ENCODE measurements at places on chromosomes 16 and 17.

GRCh38 chr16:75443298-75443697, 10.0 kb upstream of the CFDP1 start:
- DNase-seq: no peak

GRCh38 chr17:55895112-55895759, 144.4 kb downstream of the PCTP start:
- no peak for DNase-seq

DNA sequence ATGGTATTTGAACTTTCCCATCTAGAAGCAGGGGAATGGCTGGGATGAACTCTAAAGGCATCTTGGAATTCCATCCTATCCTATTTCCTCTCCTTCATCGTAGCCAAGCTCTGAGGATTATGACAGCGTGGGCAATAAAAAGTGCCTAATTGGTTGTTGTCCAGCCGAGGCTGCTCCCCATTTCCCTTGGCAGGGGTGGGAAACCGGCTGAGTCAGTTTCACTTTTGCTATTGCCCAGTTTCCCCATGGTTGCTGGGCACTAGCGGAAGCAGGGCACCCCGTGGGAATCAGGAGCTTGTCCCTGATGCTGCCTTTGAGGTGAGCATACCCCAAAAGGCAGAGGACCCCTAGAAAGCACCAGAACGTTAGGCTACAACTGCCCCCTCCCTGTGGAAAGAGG, 13.8 kb upstream of the SP2 start:
- DNase-seq: no peak

GRCh38 chr17:32520737-32521404, 34.1 kb downstream of the CDK5R1 start:
- no peak for DNase-seq

DNA sequence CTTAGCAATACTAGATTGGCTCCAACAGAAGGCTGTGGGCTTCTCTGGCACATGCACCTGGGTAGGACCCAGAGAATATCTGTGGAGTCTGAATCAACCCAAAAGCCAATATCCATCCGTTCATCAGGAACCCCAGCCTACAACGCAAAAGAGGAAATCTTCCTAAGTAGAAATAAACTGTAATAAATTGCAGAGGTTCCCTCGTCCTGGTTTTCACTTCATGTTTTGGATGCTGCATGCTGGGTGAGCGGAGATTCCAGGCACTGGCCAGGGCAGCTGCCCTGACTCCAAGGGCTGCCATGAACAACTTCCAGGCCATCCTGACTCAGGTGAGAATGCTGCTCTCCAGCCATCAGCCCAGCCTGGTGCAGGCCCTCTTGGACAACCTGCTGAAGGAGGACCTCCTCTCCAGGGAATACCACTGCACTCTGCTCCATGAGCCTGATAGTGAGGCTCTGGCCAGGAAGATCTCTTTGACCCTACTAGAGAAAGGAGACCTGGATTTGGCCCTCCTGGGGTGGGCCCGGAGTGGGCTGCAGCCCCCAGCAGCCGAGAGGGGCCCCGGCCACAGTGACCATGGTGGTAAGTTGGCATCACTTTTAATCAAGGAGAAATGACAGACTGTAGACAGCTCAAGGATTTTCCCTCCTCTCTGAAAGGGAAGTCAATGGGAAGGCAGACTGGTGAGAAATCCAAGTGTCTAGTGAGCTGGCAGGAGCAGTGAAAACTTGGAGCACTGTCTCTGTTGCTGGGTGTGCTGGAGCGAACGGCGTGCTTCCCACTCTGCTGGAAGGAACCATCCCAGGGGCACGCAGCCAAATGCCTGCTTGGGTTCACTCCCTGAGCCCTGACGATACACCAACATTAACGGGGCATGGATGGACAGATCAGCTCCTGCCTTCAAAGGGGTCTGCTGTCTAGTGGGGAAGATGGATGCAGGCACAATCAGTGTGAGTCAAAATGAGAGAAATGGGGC, 10.7 kb upstream of the CIITA start:
- no peak for DNase-seq

DNA sequence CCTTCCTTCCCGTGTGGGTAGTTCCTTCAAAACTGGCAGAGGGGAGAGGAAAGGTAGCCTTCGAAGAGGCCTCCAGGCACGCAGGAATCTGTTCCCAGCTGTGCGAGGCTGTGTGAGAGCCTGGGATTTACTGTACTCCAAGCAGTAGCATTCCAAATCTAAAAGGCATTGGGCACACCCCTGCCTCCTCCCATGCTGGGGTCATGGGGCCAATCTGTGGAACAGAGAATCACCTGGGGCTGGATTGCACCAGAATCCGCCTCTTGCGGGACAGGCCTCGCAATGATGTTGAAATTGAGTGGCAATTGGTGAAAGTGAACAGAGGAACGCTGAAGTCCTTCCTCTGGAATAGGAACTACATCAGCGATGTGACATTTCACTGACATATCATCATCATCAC, 72.5 kb upstream of the IRX3 start:
- DNase-seq: no peak

DNA sequence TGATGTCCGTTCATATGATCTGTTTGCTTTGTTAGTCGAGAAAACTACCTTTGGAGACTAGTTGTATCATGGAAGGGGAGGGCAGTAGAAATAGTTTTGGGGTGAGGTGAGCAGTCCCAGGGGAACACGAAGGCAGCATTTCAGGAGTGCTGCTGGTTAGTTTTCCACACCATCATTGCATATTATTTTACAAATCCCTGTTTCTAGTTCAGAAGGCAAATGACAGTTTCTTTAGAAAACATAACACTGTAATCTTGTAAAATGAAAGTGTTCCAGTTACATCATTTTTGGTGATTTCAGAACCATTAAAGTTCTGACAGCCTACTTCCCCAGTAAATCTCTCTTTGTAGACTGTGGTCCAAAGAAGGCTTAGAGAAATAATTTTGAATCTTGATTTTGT, 25.4 kb downstream of the BANP start:
- no peak for DNase-seq

- no peak for DNase-seq
These were observed 148.7 kb upstream of the NOL11 start for GRCh38 chr17:67569015-67569451.

- DNase-seq: no peak
These were observed 33.5 kb downstream of the MGAT5B start for GRCh38 chr17:76901542-76902197.

- no peak for DNase-seq
These were observed 23.5 kb upstream of the RFFL start for GRCh38 chr17:35086931-35087573.

GRCh38 chr17:48597528-48597777, 3.9 kb upstream of the HOXB5 start:
- DNase-seq: no peak

- DNase-seq: no peak
These were observed 4.1 kb upstream of the SLFN5 start for GRCh38 chr17:35238821-35239220.

- no peak for DNase-seq
These were observed 143.3 kb downstream of the PITPNC1 start for GRCh38 chr17:67520252-67520906.

DNA sequence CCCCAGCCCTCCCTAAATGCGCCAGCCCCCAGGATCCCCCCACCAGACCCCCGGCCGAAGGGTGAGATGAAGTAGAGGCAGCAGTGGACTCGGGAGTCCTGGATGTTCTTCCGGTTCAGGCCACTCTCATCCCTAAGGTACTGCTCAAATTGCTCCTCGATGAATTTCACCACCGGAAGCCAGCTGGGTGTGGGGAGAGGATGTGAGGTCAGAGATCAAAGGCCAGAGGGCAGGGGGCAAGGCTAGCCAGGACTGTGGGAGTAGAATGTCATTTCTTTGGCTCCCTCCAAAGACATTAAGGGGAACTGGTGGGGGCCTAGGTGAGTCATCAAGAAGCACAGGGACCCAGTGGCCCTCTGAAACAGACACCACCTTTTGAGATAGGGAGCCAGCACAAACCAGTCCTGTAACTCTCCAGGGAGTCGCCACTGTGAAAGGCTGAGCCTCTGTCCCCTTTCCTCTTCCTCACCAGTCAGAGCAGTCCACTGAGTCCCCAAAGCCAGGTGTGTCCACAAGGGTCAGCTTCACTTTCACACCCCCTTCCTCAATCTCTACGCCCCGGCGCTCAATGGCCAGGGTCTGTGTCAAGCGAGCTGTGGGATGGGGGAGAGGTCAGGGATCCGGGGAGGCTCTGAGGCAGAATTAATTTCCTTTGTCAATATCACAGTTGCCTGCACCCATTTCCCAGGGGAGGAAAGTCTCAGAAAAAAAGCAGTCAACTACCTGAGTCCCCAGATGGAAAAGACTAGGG, 895 bp downstream of the SEPTIN1 start:
- DNase-seq: no peak

DNA sequence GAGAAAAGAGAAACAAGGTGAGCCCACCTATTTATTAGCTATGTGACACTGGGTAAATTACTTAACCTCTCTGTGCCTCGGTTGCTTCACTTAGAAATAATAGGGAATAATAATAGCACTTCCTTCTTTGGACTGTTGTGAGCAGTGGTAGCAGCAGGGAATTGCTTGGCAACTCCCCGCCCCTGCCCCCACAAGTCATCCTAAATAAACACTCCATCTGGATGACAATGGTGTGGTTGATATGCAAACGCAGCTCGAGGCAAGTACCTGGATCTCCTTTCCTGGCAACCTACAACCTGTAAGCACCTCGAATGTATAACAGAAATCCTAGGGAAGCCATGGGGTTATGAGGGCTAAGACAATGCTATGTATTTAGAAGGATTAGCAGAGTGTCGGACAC, 9.1 kb downstream of the TEKT3 start:
- DNase-seq: no peak

DNA sequence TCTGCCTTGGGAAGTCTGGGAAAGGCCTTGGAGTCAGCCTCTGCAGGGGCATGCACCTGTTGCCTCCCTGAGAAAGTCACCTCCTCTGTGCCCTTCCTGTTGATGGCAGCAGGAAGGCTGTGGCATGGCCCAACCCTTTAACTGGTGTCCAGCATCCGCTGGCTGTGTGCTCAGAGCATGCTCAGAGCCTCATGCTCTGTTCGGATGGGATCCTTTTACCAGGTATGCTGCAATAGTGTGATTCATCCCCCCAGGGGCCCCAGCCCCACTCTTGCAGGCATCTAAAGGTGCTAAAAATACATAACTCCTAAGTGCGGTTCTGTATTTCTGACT, 24.9 kb downstream of the KLHL36 start:
- DNase-seq: no peak

- DNase-seq: no peak
These were observed 25.6 kb upstream of the BHLHA9 start for GRCh38 chr17:1244606-1245012.

GRCh38 chr16:11405331-11406176, 60.3 kb downstream of the RMI2 start:
- DNase-seq: peak; percentile 5

DNA sequence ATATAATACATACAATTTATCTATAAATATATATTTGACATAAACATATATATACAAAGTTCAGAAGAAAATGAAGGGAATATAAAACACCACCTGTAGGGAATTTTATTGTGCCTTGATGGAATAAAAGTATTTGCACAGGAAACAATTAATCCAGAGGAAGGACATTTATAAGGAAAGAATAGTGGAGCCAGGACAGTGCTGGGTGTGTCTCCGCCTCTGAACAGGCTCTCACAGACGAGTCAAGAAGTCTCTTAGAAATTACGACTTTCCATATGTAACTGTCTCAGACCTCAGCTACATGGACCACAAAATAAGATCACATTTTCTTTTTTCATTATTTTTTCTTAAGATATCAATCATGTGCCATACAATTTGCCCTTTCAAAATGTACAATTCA, 93.9 kb downstream of the TMEM114 start:
- DNase-seq: no peak

DNA sequence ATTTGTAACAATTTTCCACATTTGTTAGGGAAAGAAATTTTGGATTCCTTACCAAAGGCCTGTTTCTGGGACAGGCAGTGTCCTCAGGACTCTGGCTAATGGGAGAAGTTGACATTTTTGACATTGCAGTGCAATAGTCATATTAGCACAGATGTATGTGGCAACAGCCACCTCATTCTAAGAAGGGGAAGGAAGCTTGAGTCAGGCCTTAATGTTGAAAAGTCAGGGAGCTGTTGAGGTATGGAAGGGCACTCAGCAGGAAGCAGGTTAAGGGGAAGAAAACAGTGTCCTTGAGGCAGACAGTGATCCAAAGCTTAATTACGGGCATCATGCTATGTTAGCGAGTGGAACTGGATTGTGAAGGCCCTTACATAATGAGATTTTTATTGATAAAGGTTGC, 20.9 kb downstream of the AKTIP start:
- DNase-seq: no peak

GRCh38 chr16:2029350-2029749, 2.6 kb downstream of the NHERF2 start:
- DNase-seq: no peak

DNA sequence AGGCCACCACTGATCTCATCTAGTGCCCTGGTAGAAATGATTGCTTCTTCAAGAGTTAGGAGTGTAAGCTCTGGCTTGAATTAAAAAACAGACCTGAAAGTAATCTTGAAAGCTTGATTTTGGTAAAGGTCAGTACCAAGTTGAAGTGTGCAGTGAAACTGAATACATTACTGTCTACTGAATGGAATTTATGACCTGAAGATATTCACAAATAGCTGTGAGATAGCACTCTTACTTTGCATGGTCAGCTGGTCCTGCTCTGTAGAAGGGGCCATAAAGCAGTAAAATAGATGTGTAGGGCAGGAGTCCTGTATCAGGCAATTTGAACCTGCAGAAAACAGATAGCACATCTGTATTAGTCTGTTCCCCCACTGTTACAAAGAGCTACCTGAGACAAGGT, 78.6 kb downstream of the MYH13 start:
- DNase-seq: no peak

GRCh38 chr16:30656388-30656787, 1.8 kb upstream of the FBRS start:
- no peak for DNase-seq

DNA sequence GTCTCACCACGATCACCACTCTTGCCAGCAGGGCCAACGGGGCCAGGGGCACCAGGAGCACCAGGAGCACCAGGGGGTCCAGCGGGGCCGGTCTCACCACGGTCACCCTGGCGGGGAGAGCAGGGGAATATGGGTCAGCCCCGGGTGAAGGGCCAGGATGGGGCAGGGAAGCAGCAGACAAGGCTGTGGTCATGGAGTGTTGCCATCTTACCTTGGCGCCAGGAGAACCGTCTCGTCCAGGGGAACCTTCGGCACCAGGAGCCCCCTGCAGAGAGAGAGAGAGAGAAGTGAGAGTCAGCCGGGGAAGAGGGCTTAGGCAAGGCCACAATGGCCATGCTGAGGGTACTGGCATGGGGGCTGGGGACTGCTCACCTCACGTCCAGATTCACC, 12.9 kb downstream of the COL1A1 start:
- DNase-seq: no peak

GRCh38 chr17:28500712-28501379, 5.3 kb upstream of the FOXN1 start:
- no peak for DNase-seq

GRCh38 chr17:65156185-65156834, 19.1 kb downstream of the RGS9 start:
- DNase-seq: no peak
